Left colon (tissue), 2 donors: ENCODE measurements at places on chromosomes 11 and 22. TPM values are rescaled to one million over a fixed set of nuclear protein-coding genes. Genes with fewer than 3 reads are reported as not detected.

FGF3 gene
- not detected for total RNA-seq

ATM gene
- total RNA-seq = 24.3 TPM

KRTAP5-8 gene
- 0.58 TPM for total RNA-seq

GRCh38 chr22:29218758-29219408 lies 13.2 kb downstream of the EMID1 start:
- no peak for DNase-seq

CASP5 gene
- 31.1 TPM for total RNA-seq

DNA sequence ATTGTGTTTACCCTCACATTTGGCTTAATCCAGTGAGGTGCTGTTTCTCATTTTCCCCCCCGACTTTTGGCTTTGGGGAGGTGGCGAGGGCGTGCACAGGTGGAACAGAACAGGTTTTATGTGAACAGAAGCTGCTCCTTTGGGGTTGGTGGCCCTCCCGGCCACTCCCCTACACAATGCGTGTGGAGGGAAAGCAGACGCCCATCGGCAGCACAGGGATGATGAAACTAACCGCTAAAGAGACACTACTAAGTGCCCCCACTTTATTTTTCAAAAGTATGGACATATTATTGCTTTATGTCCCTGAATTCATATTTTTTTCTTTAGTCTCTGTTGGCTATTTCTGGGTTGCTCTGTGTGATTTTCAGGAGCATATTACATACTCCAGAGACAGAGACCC lies 160.9 kb downstream of the ENTHD1 start:
- DNase-seq = no peak

HARBI1 gene
- 4.5 TPM for total RNA-seq

SUSD2 gene
- 1.9 TPM for total RNA-seq

DNA sequence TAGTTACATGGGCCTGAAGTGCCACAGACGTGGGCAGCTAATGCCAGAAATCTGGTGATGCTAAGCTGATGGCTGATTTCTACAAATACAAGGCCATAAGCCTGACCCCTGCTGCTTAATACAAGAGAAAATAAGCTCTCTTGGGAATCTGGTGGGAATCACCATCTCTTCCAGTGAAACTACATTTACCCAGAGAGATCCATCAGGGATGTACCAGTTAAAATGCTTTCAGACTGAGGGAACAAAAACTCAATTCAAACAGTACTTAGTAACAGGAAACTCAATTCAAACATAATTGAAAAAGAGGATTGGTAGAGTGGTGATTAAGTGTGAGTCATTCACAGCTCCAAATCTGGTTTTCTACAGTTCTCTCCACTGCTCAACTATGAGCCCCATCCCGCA lies 1.7 kb upstream of the CAVIN3 start:
- DNase-seq = no peak

DNA sequence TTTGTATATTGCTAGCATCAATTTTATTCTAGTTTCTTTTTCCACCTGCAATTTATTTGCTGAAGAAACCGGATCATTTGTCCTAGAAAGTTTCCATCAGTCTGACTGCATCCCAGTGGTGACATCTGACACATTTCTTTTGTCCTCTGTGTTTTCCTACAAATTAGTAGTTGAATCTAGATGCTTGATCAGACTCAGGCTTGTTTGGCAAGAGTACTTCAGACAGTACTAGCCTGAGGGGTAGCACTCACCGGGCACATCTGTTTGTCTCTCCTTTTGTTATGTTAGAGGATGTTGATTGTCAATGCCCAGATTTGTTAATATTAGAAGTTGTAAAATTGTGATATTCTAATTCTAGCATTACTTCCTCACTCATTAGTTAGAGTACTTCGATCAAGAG lies 204.8 kb downstream of the SWAP70 start:
- DNase-seq = no peak

PRG3 gene
- not detected for total RNA-seq

DNA sequence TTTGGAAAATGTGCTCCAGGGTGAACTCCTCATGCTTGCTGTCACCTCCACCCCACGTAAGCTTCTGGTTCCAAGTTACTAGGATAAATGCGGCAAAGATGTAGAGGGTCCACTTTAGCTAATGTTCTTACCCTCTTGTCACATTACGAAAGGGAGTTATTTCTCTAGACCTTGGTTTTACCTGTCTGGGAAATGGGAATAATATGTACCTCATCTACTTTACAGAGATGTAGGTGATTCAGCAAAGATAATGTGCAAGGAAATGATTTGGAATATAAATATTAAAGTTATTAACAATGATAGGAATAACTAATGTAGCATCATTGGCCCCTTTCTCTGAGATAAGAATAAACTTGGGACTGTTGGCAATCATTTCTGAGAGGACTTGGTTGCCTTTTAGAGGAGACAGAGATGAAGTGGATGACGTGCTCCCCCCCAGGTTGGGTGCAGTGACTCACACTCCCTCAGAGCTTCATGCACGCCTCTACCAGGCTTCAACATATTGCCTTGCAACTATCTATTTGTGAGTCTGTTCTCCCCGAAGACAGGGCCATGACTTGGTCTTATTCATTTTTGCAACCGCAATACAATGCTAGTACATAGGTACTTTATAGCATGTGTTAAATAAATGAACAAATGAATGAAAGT lies 97.1 kb downstream of the ME3 start:
- no peak for DNase-seq

DNA sequence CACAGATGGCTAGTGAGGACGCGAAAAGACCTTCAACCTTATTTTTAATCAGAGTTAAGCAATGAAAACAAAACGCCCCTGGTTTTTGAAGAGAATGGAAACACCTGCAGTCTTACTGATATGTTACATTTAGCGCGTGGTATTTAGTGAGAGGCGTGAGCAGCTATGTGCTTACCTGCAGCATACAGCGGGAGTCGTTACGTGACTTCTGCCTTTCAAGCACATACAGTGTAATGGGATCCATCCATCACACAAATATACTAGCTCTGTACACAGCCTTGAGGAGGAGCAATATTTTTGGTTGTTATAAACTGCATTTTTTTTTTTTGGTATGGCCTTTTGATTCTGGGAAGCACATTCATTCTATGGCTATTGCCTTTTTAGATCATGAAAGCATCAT lies 5.5 kb downstream of the KRTAP5-2 start:
- DNase-seq = no peak

- DNase-seq = no peak
Measured at GRCh38 chr11:14015711-14016110, 53.2 kb downstream of the SPON1 start.

DNA sequence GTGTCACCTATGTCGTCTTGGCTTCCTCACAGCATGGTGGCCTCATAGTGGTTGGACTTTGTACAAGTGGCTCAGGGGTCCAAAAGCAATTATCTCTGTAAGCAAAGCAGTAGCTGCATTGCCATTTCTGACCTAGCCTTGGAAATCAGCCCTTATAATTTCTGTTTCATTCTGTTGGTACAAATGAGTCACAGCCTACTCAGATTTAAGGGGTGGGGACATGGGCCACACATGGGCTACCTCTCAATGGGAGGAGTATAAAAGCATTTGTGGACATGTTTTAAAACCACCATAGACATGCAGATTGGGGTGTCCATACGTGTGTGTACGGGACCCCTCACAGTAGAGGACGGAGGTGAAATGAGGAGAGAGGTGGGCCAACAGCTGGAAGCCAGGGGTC lies 41.6 kb downstream of the CHRDL2 start:
- DNase-seq = no peak

RASD2 gene
- 24.5 TPM for total RNA-seq

- DNase-seq = no peak
Measured at GRCh38 chr22:38286915-38287669, 14.3 kb upstream of the TMEM184B start.
